ENCODE measurements at places on chromosomes 13 and 19. TPM values are rescaled to one million over a fixed set of nuclear protein-coding genes. Genes with fewer than 3 reads are reported as not detected.

- no peak for DNase-seq
These were observed 6.5 kb upstream of the S1PR4 start for GRCh38 chr19:3171894-3172672.

PRR22 gene
- 1.3 TPM for total RNA-seq

DNA sequence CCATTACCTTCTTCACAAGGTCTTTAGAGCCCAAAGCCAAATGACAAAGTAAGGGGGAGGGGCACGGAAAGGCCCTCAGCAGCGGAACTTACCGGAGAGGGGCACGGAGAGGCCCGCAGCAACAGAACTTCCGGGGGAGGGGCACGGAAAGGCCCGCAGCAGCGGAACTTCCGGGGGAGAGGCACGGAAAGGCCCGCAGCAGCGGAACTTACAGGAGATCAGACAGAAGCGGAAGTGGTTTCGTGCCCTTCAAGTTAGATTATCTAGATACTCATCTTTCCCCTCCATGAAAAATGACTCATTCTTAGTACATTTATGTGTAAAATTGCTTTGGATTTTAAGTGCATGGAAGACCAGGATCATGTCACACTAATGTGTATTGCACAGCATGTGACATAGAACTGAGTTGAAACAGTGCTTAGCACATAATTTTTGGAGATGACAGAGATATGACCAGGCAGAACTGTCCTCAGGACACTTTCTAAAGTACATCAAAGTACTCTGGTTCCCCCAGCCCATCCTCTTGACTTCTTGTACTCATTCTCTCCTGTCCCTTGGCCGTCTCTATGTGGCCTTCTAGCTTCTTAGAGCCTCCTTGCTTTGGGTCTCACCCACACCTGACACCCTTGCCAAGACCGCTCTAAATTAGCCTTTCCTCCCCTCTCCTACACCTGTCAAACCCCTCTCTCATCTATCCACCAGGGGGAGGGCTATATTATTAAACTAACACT is 25.7 kb upstream of the TPTE2 start:
- no peak for DNase-seq

RASGRP4 gene
- 1.5 TPM for total RNA-seq

GRCh38 chr13:114120591-114121011 is 11.8 kb downstream of the RASA3 start:
- DNase-seq, result no peak

- no peak for DNase-seq
These were observed 61.3 kb downstream of the NUFIP1 start for GRCh38 chr13:44927968-44928367.

DNA sequence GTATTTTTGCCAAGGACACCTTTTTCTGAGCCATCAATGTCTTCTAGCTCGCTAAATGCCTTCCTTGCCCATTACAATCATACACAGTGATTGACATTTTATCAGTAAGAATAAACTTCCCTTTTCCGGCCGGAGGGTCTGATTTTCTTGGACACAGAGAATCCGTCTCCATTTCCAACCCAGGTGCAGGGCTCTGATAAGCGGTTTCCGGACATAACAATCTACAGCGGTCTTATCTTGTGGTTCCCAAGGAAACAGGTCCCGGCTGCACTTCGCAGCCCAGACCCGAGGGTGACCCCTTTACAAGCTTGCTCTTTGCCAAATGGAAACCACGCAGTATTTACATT is 5.1 kb upstream of the ZNF77 start:
- DNase-seq, result peak; percentile 84

- DNase-seq, result no peak
These were observed 111.3 kb downstream of the KATNAL1 start for GRCh38 chr13:30196025-30196424.

DNA sequence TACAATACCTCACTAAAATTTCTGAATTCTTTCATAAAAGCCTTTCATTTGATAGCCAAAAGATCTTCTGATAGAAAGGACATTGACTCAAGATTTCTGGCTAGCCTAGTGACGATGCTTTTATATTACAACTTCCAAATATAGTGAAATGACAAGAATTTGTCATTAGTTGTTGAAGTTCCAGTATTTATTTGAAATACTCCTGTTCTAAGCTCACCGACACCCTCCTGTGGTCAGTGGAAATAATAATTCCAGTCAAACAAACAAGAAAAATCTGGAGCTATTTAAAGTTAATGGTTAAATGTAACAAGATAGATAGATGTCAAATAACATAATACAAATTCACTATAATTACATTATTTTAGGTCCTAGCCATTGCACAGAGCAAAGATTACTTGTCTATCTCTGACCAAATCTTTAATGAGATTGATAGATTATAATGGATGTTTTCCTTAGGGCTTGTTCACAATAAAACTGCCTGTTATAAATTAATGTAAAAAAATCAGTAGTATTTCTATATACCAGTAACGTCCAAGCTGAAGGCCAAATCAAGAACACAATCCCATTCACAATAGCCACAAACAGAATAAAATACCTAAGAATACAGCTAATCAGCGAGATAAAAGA is 195.5 kb downstream of the RGCC start:
- no peak for DNase-seq

DNA sequence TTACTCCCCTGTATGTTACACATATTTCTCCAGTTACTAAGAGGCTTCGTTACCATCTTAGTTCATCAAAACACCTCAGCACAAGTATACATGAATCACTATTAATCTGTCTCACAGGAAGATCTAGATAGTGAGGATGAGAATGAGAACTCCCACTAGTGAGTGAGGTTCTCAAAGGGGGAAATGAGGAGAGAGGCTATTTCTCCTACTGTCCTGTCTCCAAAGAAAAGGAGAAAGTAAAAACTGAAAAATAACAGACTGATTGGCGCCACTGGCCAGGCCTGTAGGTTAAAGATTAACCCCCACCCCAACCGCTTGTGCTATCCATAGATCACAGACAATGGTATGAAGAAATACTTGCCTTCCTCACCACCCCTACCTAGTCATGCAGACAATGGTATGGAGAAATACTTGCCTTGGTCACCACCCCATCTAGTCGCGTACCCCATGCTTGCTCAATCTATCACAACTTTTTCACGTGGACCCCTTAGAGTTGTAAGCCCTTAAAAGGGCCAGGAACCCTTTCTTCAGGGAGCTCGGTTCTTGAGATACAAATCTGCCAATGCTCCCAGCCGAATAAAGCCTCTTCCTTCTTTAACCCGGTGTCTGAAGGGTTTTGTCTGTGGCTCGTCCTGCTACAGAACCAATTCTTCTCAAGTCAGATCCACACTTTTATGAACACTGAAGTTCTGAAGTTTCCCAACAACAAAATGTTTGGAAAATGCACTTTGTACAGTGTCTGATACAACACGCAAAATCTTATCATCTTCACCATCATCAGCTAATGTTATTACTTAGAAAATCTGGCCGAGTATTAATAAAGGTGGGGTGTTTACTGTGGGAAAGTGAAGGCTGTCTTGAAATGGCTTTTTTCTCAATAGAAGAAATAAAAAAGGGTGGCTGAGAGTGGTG is 598.1 kb downstream of the UQCRFS1 start:
- no peak for DNase-seq

CALR3 gene
- not detected for total RNA-seq

CNN1 gene
- total RNA-seq, result 236 TPM

DNA sequence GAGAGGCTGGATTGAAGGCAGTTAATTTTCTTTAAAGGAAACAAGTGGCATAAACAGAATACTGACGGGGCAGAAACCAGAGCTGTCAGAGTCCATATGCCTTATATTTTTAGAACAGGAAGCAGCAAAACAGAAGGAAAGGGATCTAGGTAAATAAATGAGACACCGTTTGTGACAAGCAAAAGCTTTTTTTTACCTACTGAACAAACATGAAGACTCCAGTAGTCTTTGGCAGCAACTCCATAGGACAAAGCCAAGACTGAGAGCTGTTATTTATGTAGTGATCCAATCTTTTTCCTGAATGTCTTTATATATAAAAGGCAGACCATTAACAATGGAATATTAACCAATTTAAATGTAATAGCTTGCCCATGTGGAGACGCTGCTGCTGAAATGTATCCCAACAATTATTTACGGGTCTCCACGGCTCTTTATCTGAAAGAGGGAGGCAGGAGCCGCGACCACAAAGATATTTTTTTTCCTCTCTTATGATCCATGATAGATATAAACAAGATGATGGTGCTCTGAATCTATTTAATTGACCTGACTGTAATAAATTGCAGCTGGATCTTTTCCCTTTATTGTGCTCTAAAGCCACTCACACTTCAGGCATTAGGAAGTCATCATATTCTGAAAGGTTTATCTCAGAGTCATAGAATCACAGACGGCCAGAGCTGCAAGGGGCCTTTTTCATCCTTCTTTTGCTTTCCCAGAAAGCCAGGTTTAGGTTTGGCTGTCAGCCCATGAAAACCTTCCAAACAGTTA is 687.8 kb downstream of the EFNB2 start:
- no peak for DNase-seq

FUT6 gene
- not detected for total RNA-seq

MAB21L1 gene
- 0.27 TPM for total RNA-seq

GRCh38 chr19:28126135-28126898 is 1086.6 kb downstream of the UQCRFS1 start:
- no peak for DNase-seq

GRCh38 chr13:42766016-42766415 is 15.4 kb upstream of the FAM216B start:
- DNase-seq, result no peak

GRCh38 chr19:35247526-35248309 is 1.1 kb upstream of the LSR start:
- no peak for DNase-seq

HSD11B1L gene
- total RNA-seq, result 4.3 TPM

FFAR2 gene
- 0.97 TPM for total RNA-seq

DNA sequence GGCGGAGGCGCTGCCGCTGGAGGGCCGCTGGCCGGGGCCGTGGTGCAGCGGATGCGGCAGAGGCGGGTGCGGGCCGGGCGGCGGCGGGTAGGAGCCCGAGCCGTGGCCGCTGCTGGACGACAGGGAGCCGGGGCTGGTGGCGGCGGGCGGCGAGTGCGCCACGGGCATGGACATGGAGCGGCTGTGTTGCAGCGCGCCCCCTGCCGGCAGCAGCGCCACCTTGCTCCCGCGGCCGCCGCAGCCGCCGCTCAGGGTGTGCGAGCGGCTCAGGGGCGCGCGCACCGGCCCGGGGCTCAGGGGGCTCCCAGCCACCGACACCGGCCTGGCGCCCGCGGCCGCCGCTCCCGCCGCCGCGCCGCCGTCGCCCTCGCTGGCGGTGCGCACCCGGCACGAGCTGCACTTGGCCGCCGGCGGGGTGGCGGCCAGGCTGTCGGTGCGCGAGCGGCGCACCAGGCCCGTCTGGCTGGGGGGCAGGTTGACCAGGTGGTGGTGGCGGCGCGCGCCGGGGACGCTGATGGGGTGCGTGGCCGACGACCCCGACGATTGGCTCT is 1.7 kb downstream of the IRS2 start:
- peak; percentile 90 for DNase-seq

DNA sequence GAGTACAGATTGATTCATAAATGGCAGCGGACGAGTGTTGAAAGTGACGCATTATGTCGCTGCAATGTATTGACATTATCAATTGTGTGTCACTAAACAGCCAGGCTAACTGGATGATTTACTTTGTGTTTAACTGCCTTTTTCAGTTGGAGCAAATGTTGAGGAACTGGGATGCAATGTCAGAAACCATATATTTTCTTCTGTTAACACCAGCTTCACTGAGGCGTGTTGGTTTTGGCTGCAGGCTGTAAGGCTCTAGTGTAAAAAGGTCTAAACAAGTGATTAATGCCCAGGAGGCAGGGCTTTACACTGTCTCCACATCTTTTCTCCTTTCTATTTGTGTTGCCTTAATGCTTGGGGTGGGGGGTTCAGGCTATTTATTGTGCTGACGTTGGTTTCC is 80.1 kb downstream of the GGACT start:
- no peak for DNase-seq

DNA sequence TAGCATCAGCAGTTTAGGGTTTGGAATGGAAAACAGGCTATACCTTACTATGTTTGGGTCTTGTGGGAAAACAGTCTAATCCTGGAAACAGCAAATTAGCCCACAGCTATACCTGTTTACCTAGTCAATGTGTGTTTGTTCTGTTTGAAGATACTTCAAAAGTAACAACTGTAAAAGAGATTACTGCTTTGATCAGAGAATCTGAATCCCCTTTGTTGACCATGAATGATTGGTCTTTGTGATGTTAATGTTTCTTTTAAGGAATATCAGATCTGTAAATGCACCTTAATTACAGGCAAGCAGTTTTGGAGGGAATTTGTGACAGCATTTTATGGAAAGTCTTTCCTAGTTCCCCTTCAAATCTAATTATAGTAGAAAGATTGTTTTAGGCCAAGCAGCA is 20.7 kb upstream of the KLF5 start:
- DNase-seq, result no peak

PPP1R37 gene
- total RNA-seq, result 18.6 TPM

DNA sequence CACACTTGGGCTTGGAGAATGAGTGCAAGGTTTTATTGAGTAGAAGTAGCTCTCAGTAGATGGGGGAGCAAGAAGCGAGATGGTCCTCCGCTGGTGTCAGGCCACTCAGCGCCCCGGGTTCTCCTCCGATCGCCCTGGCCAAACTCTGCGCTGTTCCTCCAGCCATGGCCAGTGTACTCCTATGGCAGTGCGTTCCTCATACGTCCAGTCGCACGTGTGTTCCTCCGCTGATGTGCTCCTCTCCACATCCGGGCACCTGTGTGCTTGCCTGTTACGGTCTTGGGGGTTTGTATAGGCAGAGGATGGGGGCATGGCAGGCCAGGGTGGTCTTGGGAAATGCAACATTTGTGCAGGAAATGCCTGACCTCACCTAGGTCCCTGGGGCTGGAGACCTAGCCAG is 1899.4 kb downstream of the PCDH9 start:
- no peak for DNase-seq

GFY gene
- not detected for total RNA-seq

PSG11 gene
- not detected for total RNA-seq

KIR2DL1 gene
- total RNA-seq, result not detected

- DNase-seq, result no peak
These were observed 4.7 kb upstream of the UQCRFS1 start for GRCh38 chr19:29217616-29218015.

DNA sequence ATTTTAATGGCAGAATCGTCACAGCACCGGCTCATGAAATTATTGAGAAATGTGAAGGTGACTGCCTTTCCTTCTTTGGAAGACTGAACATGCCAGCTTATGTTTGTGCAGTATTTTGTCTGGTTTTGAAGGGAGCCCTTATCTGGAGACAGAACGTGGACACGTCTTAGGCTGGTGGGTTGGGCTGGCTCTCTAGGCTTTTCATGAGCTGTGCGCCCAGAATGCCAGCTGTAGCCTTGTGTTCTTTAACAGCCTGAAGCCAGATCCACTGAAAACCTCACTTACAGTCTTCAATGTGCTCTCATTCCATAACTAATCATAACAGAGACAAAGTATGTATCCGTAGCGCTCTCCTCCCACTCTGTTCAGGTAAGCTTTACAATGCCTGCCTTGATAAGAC is 184.4 kb upstream of the HTR2A start:
- DNase-seq, result no peak

KIR3DL2 gene
- not detected for total RNA-seq

ATP11A gene
- total RNA-seq, result 96.5 TPM

- DNase-seq, result no peak
These were observed 58.6 kb downstream of the WASF3 start for GRCh38 chr13:26616126-26616525.

FBXO46 gene
- total RNA-seq, result 8.2 TPM

- no peak for DNase-seq
These were observed 3.1 kb upstream of the SPIB start for GRCh38 chr19:50415661-50416033.

GRCh38 chr13:60431108-60431700 is 34.2 kb downstream of the TDRD3 start:
- DNase-seq, result no peak
